CD4-positive, alpha-beta T cell treated with Interleukin-15 for 4 hours (primary cell): ENCODE measurements at places on chromosomes 2 and 18.

DNA sequence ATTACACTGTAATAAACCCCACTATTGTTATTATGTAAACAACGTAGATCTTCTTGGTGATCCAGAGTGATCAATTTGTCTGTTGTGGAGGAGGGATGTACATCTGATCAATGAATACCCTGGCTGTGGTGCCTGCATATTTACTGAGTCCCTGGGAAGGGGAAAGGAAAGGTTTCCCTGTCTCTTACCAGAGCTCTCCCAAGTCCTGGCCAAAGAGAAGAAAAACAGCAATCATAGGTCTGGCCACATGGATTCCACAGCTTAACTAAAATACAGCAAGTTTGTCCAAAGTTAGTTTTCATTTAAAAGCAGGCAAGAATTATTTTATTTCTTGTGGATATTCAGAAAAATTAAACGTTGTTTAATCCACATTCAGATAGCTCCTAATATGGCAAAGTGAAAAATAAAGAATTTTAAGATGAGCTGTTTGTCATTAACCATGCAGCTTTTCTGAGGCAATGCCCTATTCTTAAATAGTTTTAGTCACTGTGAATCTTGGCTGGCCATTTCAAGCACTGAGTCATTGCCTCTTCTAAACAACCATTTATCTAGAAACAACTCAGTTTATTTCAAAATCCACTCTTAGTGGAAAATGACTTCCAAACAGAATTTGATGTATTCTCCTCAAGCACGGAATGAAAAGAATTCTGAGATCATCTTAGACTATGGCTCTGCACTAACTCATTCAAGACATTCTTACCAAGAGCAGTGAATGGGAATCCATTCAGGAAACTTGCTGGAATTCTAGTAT lies 1004.4 kb upstream of the CDH2 start:
- DNase-seq = no peak

DNA sequence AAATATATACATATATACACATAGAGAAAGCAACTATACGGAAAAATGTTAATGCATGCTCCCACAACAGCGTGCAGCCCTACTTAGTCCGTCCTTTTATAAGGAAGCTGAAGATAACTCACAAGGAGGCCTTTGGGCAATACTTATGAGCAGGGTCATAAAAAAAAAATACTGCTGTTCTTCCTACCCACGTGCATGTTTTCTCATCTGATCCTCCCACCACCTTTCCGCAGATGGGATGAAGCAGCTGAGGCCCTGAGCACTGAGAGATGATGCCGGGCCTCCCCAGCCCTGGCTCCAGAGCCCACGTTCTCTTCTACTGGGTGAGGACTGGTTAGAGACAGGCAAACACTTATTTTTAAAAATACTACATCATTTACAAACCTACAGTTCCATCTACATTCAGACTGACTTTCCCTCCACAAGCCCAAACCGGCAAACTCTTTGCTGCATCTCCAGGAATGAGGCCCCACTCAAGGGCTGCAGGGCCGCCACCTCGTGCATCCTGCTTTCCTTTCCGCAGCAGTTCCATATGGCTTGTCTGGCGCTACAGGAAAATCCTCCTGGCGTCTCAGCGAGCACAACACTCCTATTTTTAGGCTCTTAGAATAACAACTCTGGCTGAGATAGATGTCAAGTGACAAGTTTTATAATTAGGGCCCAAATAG lies 41.6 kb downstream of the TBC1D8 start:
- DNase-seq = no peak

DNA sequence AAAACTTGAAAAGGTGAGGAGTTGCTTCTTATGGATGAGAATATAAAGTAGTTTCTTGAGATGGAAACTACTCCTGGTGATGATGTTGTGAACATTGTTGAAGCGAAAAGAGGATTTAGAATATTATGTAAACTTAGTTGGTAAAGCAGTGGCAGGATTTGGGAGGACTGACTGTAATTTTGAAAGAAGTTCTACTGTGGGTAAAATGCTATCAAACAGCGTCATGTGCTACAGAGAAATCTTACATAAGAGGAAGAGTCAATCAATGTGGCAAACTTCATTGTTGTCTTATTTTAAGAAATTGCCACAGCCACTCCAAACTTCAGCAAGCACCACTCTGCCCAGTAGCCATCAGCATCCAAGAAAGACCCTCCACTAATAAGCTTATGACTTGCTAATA lies 112.9 kb upstream of the ZEB2 start:
- no peak for DNase-seq

DNA sequence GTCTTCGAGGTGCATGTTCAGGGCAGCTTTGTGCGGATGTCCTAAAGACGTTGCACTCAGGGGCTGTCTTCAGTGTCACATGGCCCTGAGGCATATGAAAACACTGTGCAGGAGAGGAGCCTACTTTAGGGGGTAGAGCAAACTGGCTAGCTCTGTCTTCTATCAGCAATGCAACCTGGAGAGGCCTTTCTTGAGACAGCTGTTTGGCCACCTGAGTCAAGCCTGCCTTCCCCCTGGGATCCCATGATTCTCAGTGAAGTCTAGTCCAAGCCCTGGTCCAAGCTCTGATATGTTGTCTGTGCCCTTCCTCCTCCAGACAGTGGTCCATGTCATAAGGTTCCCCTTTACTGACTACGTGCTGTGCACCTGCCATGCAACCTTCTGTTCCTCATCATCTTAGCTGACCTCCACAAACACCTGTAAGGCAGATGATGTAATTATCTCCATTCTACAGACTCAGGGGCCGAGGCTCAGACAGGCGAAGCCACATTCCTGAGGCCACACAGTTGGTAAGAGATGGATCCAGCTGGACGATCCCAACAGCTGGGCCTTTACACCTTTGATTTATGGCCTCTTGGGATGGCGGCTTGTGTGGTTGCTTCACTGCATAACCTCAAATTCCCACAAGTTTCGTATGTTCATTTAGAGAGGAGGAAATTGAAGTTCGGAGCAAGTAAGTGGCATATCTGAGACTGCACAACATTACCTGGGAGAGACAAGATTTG lies 109.9 kb downstream of the COPS8 start:
- no peak for DNase-seq

DNA sequence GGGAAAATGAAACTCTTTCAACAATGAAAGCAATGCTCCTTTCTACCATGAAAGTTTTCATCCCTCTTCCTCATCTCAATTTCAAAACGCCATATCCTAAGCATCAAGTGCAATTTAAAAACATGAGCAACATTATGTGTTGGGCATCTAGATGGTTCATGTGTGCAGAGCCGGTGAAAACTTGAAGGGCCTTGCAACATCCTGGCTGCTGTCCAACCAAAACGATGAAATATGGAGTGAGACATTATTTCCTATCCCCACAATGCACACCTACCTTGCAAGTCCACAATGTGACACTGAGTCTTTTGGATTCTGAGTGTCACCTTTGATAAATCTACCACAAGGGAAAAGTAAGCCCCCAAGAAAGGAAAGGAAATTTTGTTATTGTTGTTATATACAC lies 110.0 kb downstream of the NCKAP5 start:
- no peak for DNase-seq

DNA sequence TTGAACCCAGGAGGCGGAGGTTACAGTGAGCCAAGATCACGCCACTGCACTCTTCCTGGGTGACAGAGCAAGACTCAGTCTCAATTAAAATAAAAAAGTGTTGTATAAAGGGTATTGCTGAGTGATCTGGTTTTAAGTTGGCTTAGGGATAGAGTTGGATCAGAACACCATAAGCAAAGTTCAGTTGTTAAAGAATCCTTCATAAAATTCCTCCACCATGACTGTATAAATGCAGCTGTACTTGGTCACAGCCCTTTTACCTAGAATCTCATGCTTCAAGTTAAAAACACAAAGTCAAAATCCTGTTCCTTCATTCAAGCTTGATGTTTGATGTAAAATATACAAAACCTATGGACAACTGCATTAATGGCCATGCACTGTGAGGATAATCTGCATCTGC lies 33.4 kb upstream of the PNO1 start:
- DNase-seq = no peak

GRCh38 chr2:5756272-5756671 lies 64.1 kb downstream of the SOX11 start:
- DNase-seq = no peak

DNA sequence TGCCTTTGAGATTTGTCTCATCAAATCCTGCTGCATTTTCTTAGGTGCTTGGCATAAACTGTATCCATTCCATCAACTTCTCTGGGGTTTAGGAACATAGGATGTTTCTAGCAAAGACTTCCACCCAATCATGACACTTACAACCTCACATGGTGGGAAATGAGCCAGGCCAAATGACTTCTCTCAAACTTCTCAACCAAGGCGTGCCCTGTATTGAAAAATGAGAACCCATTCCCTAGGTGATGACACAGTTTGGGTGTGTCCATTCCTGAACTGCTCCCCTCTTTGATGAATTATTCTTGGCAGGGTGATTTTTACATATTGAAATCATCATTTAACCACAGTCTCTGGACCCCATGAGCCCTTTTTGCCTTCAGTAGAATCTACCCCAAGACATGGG lies 161.1 kb downstream of the EN1 start:
- no peak for DNase-seq

DNA sequence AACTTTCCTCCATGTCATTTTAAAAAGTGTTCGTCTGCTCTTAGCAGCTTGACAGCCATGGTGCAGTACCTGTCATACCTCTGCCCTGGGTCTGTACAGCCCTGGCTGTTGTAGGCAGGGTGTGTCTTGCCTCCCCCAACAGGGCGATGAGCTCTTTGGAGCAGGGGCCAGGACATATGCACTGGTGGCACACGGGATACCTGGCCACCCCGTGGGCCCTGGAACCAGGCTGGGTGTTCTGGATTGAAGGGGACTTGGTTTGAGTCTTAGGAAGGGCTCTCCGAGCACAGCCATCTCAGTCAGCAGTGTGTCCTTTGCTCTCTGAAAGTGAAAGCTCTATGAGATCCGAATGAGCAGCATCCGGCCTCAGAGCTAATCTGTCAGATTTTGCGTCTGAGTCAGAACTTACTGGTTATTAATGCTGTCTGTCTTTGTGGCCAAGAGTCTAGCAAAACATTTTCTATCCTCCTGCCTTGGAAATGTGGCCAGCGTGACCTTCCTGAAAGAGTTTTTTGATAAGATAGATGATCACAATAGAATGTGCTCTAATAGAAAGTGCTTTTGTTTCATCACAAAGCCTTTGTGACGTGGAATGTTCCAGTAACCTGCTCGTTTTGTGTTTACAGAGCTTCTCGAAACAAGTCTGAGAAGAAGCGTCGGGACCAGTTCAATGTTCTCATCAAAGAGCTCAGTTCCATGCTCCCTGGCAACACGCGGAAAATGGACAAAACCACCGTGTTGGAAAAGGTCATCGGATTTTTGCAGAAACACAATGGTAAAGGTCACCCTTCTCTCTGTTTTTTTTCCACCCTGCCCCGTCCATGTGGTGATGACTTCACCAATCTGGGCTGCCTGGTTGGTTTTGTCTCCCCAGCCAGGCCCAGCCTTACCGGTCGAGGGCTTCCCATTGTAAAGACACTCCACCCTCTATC lies 77.3 kb upstream of the RPL31 start:
- peak; percentile 52 for DNase-seq

DNA sequence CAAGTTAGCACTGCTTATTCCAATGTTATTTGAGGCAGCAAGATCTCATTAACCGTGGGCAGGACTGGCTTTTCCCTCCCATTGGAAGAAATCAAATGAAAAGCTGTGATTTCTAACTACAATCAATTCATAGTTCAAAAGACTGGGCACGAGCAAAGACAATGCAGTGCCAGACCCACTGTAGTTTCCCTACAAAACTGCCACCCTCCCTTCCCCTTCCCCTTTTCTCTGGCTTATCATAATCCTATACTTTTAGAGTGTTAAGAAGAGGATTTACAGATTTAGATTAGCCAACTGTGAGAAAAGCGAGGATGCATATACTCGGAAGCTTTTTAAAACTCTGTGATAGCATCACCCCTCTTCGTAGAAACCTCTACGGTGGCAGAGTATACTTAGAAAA lies 260.4 kb downstream of the STK39 start:
- DNase-seq = no peak

DNA sequence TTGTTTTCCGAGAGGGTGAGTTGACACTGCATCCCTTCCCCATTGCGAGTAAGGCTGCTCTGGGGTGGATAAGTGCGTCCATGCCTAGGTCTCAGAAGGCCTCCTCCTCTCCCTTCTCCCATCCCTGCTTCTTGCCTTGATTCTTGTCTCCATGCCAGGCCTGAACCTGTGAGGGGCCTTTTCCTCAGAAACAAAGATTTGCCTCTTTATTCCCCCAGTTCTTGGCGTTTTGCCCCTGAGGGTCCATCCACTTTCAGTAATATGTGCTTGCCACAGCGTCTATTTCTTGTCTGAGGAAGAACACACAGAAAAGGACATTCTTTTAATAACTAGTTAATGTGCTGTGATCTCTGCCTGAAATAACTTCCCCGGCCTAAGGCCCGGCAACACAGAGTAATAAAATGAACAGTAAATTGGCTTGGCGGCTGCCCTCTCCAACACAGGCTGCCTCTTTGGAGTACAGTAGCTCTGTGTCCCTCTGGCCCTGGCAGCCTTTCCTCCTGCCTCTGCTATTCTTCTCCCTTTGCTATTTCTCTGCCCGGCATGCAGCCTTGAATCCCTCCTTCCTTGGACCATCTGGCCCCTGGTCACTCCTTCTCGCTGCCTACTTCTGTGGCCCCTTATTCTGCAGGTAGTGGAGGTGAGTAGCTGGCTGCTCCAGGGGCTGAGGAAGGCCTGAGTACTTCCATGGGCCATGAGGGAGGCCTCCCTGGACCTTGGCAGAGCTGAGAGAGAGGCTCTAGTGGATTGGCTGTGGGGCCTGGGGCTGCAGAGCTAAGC lies 4.4 kb downstream of the EHD3 start:
- DNase-seq = no peak

GRCh38 chr2:84495539-84496146 lies 20.7 kb upstream of the DNAH6 start:
- peak; percentile 79 for DNase-seq

GRCh38 chr2:855177-855576 lies 95.5 kb upstream of the SNTG2 start:
- no peak for DNase-seq
